ENCODE measurements at places on chromosomes 13 and 19. TPM values are rescaled to one million over a fixed set of nuclear protein-coding genes. Genes with fewer than 3 reads are reported as not detected.

The ZNF492 gene
- total RNA-seq = 0.05 TPM

The RFPL4AL1 gene
- total RNA-seq = 1.6 TPM

The MIPEP gene
- 41.6 TPM for total RNA-seq

The PRR19 gene
- total RNA-seq = 3.7 TPM

The DGKH gene
- total RNA-seq = 3.8 TPM

The ZNF112 gene
- 9.5 TPM for total RNA-seq

The ADM5 gene
- 2.7 TPM for total RNA-seq

The MISP3 gene
- 0.43 TPM for total RNA-seq

The KLF1 gene
- total RNA-seq = not detected

The CRX gene
- total RNA-seq = not detected

The FSD1 gene
- 61.1 TPM for total RNA-seq

The CYP2A6 gene
- not detected for total RNA-seq

The GIPR gene
- total RNA-seq = 0.72 TPM

The NAT14 gene
- 65.7 TPM for total RNA-seq

The CGB8 gene
- total RNA-seq = 4.7 TPM

The ZNF729 gene
- not detected for total RNA-seq

The ZNF135 gene
- total RNA-seq = not detected

The MUC16 gene
- 0.02 TPM for total RNA-seq

The C19orf44 gene
- total RNA-seq = 4.2 TPM

The ZNF708 gene
- total RNA-seq = 4.2 TPM

The ATCAY gene
- total RNA-seq = not detected

The YIPF2 gene
- 59.4 TPM for total RNA-seq

The TPTE2 gene
- not detected for total RNA-seq

The SMIM17 gene
- total RNA-seq = 2.0 TPM

The RDH8 gene
- total RNA-seq = not detected

The SLC25A41 gene
- total RNA-seq = 1.7 TPM

The SBNO2 gene
- total RNA-seq = 37.0 TPM

The ZNF426 gene
- total RNA-seq = 0.17 TPM

The TMEM59L gene
- 5.2 TPM for total RNA-seq

The DCT gene
- total RNA-seq = not detected

The ISYNA1 gene
- 0.72 TPM for total RNA-seq

The MICOS13 gene
- total RNA-seq = 81.0 TPM

The UBE2M gene
- 141 TPM for total RNA-seq

The RAD23A gene
- total RNA-seq = 180 TPM

The EFNB2 gene
- total RNA-seq = 8.1 TPM

The GNG7 gene
- total RNA-seq = 1.1 TPM

The CYP2S1 gene
- 1.4 TPM for total RNA-seq

The CACNG7 gene
- 0.07 TPM for total RNA-seq

The DAND5 gene
- 0.10 TPM for total RNA-seq

The ZNF525 gene
- total RNA-seq = 2.8 TPM

The FCER2 gene
- not detected for total RNA-seq

The POLR1G gene
- 15.2 TPM for total RNA-seq

The PEAK3 gene
- total RNA-seq = 0.22 TPM

The TUBA3C gene
- 65.6 TPM for total RNA-seq

The C1QTNF9B gene
- not detected for total RNA-seq

The FFAR1 gene
- total RNA-seq = not detected

The NLRP12 gene
- not detected for total RNA-seq

The KRTDAP gene
- total RNA-seq = not detected

The NLRP7 gene
- total RNA-seq = not detected

The METTL21C gene
- not detected for total RNA-seq

The TTC9B gene
- 0.29 TPM for total RNA-seq

The ATP8B3 gene
- 12.4 TPM for total RNA-seq

The GAPDHS gene
- total RNA-seq = not detected

The RNF17 gene
- not detected for total RNA-seq

The ZNF723 gene
- 0.19 TPM for total RNA-seq

The NTF4 gene
- not detected for total RNA-seq

The TMEM238 gene
- 1.2 TPM for total RNA-seq

Data from A172 (cell line).